T-helper 17 cell (primary cell): ENCODE measurements at places on chromosomes 1 and 21. TPM values are rescaled to one million over a fixed set of nuclear protein-coding genes. Genes with fewer than 3 reads are reported as not detected.

GOLT1A gene
- total RNA-seq, result not detected

- no peaks in the 10 kb centered on the region for H3K36me3 ChIP-seq
- no peak overlapping the region for H3K27ac ChIP-seq
- DNase-seq, result no peak
- H3K4me1 ChIP-seq, result no peaks in the 10 kb centered on the region
- H3K27me3 ChIP-seq, result no peaks in the 10 kb centered on the region
These were observed 355.8 kb upstream of the PTBP2 start for GRCh38 chr1:96365596-96366390.

EXTL2 gene
- total RNA-seq, result 0.85 TPM

GRCh38 chr1:230737622-230738262, 9.4 kb upstream of the CAPN9 start:
- peaks cover 56% of the 10 kb centered on the region for H3K27me3 ChIP-seq
- H3K27ac ChIP-seq, result no peak overlapping the region
- H3K36me3 ChIP-seq, result peaks cover 2% of the 10 kb centered on the region
- no peak for DNase-seq
- H3K4me3 ChIP-seq, result no peak overlapping the region

DNA sequence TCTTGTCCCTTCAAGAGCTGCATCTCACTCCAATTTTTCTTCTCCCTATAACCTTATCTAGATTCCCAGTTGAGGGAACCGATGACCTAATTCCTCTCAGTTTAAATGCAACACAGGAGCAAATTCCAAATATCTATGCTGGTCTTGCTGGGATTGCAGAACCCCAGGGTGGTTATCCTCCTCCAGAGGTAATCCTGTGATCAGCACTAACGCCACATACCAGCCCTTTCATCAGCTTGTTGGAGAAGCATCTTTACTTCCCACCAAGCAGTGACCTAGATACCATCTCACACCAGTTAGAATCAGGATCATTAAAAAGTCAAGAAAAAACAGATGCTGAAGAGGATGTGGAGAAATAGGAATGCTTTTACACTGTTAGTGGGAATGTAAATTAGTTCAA, 52.4 kb downstream of the SAMSN1 start:
- no peak for DNase-seq
- no peaks in the 10 kb centered on the region for H3K27me3 ChIP-seq
- H3K27ac ChIP-seq, result peak overlapping the region; percentile 41
- H3K4me3 ChIP-seq, result no peak overlapping the region
- H3K4me1 ChIP-seq, result peaks cover 5% of the 10 kb centered on the region
- H3K36me3 ChIP-seq, result peaks cover 9% of the 10 kb centered on the region

- peaks cover 62% of the 10 kb centered on the region for H3K4me1 ChIP-seq
- H3K36me3 ChIP-seq, result peaks cover 7% of the 10 kb centered on the region
- peak; percentile 44 for DNase-seq
- H3K27ac ChIP-seq, result peak overlapping the region; percentile 99
- no peaks in the 10 kb centered on the region for H3K27me3 ChIP-seq
- H3K4me3 ChIP-seq, result peak overlapping the region; percentile 92
These were observed 583 bp downstream of the MEF2D start for GRCh38 chr1:156499842-156500542.

TTC34 gene
- 1.1 TPM for total RNA-seq

GRCh38 chr1:46019348-46019747, 113.1 kb downstream of the PIK3R3 start:
- DNase-seq, result no peak
- no peak overlapping the region for H3K27ac ChIP-seq
- peaks cover 3% of the 10 kb centered on the region for H3K36me3 ChIP-seq
- no peaks in the 10 kb centered on the region for H3K4me1 ChIP-seq

- no peaks in the 10 kb centered on the region for H3K36me3 ChIP-seq
- H3K27me3 ChIP-seq, result peaks cover under 1% of the 10 kb centered on the region
- H3K4me1 ChIP-seq, result peaks cover 18% of the 10 kb centered on the region
- DNase-seq, result no peak
These were observed 1.4 kb downstream of the UCK2 start for GRCh38 chr1:165828669-165829329.
